ENCODE measurements at places on chromosomes 5 and 9.

GRCh38 chr5:91499943-91500531 is 116.9 kb upstream of the ARRDC3 start:
- DNase-seq = no peak

DNA sequence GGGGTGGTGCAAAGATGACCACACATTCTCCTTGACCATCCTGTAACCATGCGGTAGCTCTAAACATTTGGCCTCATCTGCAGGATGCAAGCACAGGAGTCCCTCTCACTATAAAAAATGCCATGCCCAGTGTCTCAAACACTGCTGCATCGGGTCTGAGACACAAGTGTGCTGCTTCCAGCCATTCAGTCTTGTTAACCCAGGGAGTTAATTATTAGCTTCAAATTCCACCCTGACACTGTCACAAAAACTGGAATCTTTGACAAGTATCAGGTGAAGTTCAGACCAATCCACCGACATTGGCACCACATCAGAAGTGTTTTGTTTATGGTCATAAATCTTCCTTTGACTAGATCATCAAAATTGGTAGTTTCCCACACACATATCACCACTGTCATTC is 119.1 kb upstream of the RASEF start:
- DNase-seq = no peak

GRCh38 chr5:98524773-98525172 is 248.7 kb upstream of the RGMB start:
- DNase-seq = no peak

GRCh38 chr5:154505567-154505966 is 27.5 kb upstream of the HAND1 start:
- DNase-seq = peak; percentile 48

GRCh38 chr9:23659346-23660006 is 166.6 kb downstream of the ELAVL2 start:
- no peak for DNase-seq

GRCh38 chr9:110842169-110842568 is 173.6 kb downstream of the MUSK start:
- no peak for DNase-seq

DNA sequence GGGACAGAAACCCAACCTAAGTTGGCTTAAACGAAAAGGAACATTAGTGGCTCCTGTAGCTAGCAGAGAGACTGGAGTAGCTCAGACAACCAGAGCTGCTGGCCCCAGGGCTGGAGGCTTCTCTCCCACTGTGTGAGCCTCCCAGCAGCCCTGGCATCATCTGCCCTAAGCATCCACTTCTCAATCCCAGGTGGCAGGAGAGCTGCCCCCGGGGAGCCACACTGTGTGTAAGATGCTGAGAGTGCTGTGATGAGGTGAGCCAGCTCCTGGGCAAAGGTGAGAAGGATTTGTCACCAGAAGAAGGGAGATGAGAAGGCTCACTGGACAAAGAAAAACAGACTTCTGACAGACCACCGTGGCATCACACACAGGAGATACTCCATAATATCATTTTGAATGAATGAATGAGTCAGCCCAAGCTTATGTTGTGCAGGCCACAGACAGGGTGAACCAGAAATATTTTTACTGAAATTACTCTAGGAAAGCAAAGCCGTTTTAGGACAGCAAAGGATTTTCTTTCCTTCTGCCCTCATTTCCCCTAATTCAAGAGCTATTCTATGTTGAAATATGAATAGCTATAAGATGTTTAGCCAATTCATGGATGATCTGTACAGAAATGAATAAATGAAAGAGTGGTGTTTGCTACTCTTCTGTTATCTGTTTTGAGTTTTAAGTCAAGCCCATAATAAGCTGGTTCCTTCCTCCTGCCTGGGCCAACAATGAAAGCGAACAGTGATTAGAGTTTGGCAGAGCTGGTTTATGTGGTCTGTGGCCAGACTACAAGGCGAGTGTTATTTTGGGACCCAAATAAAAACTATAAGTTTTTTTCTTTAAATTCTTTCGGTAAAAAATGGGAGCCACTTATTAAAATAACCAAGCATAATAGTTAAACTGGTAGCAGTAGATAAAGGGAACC is 57.4 kb upstream of the ECM2 start:
- no peak for DNase-seq

DNA sequence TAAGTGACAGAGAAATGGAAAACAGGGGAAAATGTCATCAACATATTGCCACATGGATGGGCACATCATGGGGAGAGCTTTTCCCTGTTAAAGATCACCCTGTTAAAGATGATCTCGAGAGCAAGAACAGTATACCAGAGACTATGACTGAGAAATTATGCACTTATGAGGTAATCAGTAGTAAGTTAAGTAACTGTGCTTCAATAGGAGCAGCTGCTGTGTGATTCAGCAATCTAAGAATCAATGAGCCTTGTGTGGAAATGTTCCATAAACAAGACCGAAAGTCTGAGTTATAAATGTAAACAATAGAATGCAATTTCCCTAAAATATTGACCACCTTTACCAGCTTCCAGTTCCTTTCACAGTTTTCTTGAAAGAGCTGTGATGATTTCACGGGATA is 582.3 kb downstream of the CAAP1 start:
- DNase-seq = no peak

DNA sequence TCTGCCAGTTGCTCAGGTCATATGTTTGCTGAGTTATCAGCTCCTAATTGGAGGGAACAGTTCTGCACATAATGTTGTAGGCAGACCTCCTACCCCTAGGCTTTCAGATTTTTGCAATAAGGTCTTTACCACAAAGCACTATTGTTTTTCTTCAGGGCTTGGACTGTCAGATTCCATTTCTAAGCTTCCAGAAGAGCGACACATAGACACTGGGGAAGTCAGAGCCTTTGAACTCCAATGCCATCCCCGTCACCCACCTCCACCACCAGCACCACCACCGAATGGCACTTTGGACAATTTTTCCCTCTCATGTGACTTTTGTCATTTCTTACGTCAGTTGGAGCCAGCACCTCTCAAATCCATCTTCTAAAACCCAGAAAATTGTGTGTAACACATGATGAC is 28.3 kb upstream of the SPRY4 start:
- DNase-seq = no peak

GRCh38 chr5:6370580-6370979 is 7.8 kb downstream of the MED10 start:
- DNase-seq = no peak

DNA sequence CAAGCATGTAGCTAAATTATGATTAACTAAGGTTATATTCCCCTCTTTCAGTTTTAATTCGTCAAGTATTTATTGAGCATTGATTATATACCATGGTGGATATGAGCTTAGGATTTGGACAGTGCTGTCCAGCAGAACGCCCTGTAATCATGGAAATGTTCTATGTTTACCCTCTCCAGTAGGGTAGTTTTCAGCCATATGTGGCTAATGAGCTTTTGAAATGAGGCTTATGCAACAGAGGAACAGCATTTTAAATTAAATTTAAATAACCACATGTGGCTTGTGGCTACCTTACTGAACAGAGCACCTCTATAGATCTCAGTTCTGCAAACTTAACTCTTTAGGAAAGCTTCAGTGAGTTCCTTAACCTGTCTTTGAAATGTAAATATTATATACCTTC is 59.1 kb downstream of the JMY start:
- DNase-seq = no peak

GRCh38 chr9:72986522-72987116 is 33.8 kb upstream of the ALDH1A1 start:
- DNase-seq = no peak

DNA sequence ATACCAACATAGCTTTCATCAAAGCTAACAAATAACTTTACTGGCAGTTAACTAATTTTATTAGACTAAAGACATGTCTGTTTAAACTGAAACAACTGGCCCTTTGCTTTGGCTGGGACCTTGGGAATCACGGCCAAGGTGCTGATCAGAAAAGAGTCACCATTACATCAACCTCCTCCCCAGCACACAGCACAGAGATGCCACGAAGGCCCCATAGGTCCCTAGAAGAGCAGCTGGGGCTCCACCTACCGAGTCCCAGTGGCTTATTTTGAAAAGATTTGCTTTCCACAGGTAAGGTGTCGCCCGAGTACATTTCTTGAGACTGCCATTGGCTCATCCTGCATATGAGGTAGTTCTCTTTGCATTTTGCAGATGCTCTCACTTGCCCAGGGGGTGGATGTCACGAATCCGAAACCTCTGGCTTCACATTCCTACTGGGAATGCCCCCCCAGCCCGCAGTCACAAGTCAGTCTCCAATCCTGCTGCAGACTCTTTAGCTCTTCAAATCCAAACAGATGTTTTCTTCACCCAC is 18.8 kb upstream of the HSD17B3 start:
- no peak for DNase-seq

DNA sequence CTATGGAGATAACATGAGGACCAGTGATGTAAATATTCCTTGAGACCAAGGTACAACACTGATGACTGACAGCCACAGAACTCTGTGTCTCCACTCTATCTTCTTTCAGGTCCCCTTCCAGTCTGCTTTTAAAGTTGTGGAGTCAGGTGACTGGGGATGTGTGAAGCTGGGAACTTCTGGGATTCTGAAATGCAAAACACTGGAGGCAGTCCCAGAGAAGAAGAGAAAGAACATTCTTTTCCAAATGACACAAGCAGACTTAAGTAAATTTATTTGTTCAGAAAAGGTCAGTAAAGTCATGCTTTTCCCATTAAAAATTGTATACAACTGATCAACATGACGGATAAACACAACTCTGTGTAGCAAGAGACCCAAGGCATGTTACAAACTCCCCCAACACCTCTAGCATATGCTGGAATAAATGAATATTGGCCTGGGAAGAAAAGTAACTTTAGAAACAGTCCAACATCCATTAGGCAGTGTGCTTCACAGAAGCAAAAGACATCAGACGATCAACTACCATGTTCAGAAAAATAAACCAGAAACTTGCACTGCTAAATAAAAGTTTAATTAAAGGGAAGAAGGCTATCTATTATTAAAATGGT is 92.4 kb upstream of the IFNK start:
- DNase-seq = no peak

- DNase-seq = no peak
Observed at GRCh38 chr5:101664071-101664791, 631.9 kb downstream of the SLCO4C1 start.

- no peak for DNase-seq
Observed at GRCh38 chr9:70470050-70471015, 55.9 kb upstream of the KLF9 start.

- DNase-seq = no peak
Observed at GRCh38 chr5:8993031-8993430, 552.8 kb downstream of the SEMA5A start.

DNA sequence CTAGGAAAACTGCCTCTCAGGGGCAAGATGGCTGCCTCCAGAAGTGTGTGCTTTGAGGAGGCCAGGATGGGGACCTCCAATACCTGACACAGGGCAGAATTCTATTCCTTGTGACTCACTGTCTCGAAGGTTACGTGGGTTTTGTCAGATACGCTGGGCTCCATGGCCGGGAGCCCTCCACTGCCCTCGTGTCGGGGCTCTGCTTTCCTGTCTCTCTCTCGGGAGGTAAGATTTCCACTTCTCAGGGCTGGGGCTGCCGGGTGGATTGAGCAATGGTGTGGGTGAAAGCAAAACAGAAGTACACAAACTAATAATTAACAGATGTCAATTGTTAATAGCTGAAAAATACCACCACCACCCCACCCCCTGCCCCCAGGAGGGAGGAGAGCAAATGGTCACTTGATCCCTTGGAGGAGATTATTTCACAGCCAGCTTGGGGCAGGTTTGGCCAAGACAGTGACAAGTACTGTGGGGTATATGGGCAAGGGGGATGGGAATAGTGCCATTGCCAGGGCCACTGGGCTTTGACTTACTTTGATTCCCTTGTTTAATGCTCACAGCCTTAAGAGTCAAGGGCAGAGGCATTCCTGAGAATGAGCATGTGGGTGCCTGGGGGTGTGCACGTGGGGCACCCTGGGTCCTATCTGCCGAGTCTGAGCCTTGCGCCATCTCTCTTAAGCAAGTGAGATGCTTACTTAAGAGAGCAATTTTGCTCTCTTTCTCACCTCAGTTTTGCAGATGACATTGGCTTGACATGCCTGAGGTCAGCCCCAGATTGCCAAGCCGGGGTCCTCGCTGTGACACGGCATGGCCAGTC is 28.8 kb upstream of the DAB2IP start:
- no peak for DNase-seq

DNA sequence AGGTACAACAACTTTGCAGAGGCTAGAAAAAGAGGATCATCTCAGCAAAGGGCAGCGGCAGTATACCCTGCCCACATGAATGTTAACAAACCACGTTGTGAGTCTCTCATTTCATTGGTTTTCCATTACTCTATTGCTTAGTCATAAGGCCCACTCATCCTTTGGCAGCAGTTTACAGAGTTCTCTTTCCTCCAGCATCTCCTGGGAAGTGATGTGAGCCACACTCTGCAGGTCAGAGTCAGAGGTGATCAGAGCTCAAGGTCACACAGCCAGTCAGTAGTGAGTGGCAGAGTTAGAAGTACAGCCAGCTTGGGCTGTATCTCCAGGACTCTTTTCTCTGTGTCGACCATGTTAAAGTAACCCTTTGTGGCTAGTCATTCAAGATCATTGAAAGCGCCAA is 599.6 kb upstream of the GRAMD2B start:
- no peak for DNase-seq

DNA sequence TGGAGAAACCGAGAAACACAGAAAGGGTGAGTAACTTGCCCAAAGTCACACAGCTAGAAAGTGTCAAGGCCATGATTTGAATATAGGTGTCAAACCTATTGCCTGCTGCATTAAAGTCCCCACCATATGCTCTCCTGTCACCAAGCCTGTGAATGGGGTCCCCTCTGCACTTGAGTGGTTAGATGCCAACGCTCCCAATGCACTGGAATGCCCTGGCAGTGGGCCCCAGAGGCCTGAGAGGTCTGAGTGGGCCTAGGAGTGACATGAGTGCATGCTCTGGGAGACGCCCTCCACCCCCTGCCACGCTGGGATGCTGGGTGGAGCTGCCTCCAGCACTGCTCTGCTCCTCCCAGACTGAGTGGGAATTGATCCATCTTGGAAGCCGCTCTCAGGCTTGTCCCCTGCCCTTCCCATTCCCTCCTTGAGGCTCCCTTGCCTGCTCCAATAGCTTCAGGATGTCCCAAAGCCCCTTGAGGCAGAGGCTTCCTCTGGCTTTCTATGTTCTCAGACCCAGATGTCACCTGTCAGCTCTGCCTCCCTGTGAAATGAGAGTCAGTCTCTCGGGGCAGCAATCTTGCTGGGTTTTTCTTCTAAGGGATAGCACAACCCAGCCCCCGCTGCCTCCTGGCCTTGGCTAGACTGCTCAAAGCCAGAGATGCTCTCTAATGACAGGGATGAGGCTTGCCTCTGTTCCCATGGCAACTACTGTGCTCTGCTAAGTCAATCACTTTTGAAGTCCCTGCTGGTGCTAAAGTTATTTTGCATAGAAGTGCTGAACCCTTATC is 6.6 kb upstream of the ARSI start:
- no peak for DNase-seq

GRCh38 chr5:95075111-95075510 is 209.8 kb downstream of the MCTP1 start:
- DNase-seq = no peak

DNA sequence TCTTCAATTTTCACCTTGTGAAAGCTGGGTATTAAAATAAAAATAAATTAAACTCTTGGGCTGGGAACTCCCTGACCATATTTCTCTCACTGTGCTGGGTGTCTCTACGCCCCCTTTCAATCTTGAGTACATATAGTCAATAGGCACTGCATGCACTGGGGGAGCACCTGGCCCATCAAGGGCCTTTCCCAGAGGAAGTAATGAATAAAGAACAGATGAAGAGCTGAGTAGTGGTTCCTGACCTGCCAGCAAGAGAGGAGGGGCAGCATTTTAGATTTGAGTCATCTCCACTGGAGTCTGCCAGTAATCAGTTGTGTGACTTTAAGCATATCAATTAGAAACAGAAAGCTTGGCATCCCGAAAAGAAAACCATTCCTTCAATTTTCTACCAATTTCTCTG is 6.2 kb downstream of the MAPKAP1 start:
- peak; percentile 55 for DNase-seq
